ENCODE measurements at places on chromosomes 11 and 22.

GRCh38 chr11:4700436-4700820, 2.8 kb upstream of the OR51E2 start:
- no peak for DNase-seq

DNA sequence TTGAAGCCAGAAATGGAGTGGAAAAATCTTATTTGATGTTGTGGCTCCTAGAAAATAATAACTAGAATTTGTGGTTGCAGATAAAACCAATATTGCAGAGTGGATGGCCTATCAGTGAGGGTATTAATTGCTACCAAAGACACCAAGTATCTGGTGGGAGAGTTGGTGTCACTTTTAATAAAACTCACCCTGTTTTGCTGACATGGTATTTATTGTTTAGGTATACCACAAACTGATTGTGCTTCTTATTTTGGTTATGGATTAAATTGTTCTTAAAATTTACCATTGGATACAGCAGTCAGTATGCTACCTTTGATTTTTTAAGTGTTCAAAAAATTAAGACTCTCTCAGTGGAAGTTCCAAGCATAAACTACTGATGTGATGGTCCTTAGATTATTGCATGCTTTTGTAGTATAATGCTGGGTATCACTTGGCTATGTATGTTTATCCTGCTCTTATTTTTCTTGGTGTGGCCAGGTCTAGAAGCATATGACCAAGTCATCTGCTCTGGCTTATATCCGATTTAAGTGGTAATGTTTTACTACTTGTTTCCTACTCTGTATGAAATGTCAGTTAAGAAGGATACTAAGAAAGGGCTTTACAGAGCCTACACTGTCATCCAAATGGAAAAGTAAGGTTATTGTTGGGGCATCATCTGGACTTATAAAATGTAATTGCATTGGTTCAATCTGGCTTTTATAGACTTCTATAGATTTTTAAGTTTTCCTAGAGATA, 101.6 kb downstream of the ARHGAP42 start:
- DNase-seq = no peak

DNA sequence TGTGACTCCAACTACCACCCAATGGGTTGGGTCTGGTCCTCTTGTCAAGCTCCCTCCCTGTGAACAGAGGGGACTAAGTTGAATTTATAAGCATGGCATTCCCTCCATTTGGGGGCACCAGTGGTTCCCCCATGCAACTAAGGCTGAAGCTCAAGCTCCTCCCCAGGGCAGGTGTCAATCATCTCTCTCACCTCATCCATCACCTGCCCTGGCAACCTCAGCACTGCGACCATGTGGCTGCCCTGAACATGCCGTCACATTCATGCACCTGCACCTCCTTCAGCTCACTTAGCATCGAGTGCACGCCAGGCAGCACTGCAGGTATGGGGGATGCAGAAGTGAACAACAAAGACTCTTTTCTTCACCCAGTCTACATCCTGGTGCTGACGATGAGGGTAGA, 799.3 kb downstream of the TBC1D22A start:
- no peak for DNase-seq

GRCh38 chr11:19727246-19727645, 14.6 kb downstream of the NAV2 start:
- no peak for DNase-seq

DNA sequence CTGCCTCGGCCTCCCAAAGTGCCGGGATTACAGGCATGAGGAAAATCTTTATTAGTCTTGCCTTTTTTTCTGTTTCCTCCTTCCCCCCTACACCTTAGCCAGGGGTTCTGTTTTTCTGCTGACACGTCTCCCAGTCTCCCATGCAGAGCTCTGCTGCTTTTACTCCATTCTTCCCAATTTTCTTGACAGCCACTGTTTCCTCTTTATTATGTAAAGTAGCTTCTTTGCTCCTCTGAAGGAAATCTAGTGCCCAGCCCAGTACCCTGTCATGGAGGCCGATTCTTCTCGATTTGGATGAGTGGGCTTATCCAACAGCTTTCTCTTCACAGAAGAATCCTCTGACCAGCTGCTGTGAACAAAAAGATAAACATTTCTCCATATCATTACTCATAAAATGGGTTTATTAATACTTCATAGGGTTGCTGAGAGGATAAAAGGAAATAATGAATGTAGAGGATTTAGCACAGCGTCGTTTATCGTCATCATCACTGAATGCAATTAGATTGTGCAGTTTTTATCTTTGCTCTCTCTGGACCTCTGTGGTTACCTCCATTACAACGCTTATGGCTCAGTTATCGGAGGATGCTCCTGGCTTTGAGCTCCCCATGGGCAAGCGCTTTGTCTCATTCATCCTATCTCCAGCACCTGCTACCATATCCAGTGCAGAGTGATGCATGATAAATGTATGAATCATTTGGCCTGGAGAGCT, 375.6 kb upstream of the C11orf87 start:
- no peak for DNase-seq

- DNase-seq = no peak
Observed at GRCh38 chr11:13209379-13209778, 68.2 kb upstream of the BMAL1 start.

DNA sequence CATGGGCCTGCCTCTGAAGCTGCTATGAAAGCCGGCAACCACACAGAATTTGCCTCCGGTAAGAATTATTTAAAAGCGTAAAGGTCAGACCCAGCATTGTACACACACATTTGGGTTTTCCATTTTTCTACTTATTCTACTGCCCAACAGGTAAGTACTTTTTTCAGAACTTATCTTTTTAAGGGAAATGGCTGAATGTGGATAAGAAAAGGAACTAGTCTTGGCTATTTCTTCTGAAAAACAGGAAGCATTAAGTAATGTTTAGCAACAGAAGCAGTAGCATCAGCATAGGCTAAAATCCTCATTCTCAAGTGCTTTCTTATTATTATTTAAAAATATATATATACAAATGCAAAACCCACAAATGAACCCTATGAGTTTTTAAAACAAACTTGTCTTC, 103.1 kb downstream of the MPPED2 start:
- no peak for DNase-seq

- DNase-seq = no peak
Observed at GRCh38 chr11:111814106-111814505, 47.9 kb upstream of the PPP2R1B start.

DNA sequence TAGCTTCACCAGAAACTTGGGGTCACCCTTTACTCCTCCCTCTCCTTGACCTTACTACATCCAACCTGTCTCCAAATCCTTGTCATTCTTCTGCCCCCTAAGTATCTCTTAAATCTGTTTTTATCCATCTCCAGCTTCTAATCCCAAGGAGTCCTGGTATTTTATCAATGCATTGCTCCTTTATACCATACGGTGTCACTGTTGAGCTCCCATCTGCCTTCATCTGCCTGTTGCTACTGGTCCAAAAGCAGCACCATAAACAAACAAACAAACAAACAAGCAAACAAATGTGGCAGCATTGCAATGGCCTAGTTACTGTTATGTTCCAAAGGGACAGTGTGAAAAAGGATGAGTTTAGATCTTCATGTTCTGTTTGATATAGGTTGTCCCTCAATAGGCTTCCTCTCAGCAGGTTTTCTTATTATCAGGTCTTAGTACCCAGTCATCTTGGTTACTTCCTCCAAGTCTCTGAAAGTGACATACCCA, 34.2 kb downstream of the DNHD1 start:
- DNase-seq = no peak

DNA sequence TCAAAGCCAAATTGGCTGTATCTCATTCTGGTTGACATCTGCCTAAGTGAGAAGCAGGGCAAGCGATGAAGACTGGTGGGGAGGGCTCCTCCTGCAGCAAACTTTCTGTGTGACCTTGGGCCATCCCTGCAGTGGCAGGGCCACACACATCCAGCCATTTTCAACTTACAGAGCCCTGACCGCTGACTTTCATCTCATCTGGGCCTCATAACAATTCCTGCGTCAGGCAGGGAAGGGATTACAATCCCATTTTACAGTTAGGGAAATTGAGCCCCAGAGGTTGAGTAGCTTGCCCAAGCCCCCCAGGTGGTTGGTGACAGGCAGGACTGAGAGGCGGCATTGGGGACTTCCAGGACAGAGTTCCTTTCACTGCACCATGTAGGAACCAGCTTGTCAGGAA, 21.9 kb downstream of the TPBGL start:
- no peak for DNase-seq

GRCh38 chr22:42256930-42257329, 13.5 kb downstream of the TCF20 start:
- no peak for DNase-seq

DNA sequence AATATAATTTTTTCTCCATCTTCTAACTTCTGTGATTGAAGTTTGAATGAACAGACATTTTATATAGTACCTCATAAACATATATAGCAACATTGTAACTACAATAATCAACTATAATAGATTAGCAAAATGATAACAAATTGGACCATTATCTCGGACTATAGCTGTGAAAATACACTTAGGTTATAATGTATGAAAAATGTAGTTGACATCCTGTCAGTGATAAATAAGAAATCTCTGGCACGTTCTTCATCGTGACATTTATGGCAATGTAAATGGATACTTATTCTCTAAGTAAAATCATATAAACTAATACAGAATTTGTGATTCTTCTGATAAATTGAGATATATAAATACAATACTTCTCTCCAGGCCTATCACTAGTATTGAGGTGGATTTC, 333.3 kb downstream of the GUCY1A2 start:
- DNase-seq = no peak

GRCh38 chr11:31641477-31642062, 132.0 kb downstream of the ELP4 start:
- no peak for DNase-seq

GRCh38 chr11:82194521-82194920, 539.1 kb downstream of the FAM181B start:
- DNase-seq = no peak

DNA sequence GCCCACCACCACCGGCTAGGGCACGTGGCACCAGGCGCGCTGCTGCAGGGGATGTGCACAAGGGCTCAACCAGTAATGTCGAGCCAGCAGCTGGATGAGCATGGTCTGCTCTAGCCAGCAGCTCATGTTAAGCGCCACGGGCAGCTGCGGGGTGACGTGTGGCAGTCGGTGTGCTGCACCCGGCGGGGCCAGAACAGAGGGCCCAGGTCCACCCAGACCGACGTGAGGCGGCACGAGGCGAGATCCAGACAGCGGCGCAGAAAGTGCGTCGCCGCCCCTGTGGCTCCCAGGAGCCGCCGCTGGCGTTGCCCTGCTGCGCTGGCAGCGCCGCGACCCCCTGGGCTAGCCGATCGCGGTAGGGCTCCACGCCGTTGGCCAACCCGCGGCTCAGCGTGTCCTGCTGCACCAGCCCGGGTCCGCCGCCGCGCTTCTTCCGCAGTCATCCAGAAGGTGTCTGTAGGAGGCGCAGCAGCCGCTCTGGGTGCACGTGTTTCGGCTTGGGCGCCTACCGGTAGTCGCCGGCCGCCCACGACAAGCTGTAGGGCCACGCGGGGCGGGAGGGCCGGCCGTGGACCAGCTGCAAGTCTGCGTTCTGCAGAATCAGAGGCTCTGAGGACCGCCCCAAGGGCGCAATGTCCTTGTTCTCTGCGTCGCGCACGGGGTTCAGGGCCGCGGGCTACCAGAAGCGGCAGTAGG, 4.6 kb upstream of the GALR3 start:
- no peak for DNase-seq

GRCh38 chr11:72543849-72544542, 109.7 kb upstream of the CLPB start:
- no peak for DNase-seq

DNA sequence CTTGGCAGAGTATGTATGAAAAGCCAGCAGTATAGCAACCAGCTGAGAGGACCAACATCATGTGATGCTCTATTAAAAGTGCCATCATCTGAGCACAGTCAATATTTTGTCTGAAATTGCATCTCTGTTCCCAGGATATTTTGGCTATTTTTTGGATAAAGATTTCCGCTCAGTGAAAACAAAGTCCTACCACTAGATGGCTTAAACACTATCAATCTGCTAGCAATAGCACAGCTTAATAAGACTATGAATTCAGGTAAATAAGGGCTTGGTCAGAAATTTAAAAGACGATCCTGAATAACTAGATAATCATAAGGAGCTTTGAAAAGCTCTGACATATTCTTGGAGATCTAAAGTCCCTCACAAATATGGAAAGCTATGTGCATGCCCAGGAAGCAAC, 74.4 kb downstream of the MS4A13 start:
- no peak for DNase-seq

All from ascending aorta (tissue), 2 donors.